HFFc6 (cell line): ENCODE measurements at places on chromosomes 3 and 15. TPM values are rescaled to one million over a fixed set of nuclear protein-coding genes. Genes with fewer than 3 reads are reported as not detected.

GRCh38 chr3:152857082-152857481 lies 22.2 kb downstream of the P2RY1 start:
- H3K27me3 ChIP-seq, result no peaks in the 10 kb centered on the region
- H3K4me3 ChIP-seq, result no peak overlapping the region
- no peak overlapping the region for H3K27ac ChIP-seq
- no peaks in the 10 kb centered on the region for H3K36me3 ChIP-seq

DNA sequence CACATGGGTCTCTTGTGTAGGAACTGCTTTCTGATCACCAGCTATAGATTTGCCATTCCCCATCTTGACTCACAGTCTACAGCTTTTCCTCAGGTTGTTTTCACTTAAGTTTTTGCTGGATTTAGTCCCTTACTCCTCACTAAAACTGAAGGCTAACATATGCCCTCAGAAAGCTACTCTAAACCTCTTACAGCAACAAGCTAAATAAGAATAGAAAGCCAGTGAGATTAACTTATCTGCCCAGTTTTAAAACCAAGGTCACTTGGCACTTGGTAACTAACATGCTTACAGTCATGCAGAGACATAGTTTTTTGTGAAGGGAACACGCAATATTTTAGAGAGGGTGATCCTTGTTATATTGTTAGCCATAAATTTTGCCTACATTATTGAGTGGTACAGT lies at the start of gene GUCA1C:
GUCA1C (minus strand) TSS at position 180 of the 400 bp plus-strand sequence; CDS start at position 63, 117 bp downstream.
- no peaks in the 10 kb centered on the region; the same call in 1 of the 2 replicates for H3K27me3 ChIP-seq
- H3K4me1 ChIP-seq, result no peaks in the 10 kb centered on the region
- H3K36me3 ChIP-seq, result no peaks in the 10 kb centered on the region
- no peak within 1 kb of the TSS for H3K27ac ChIP-seq

GRCh38 chr3:137116619-137117018 lies 158.8 kb downstream of the IL20RB start:
- no peaks in the 10 kb centered on the region for H3K36me3 ChIP-seq
- peaks cover 2% of the 10 kb centered on the region; the same call in 1 of the 2 replicates for H3K27me3 ChIP-seq
- DNase-seq, result no peak

- DNase-seq, result no peak
- H3K4me1 ChIP-seq, result peaks cover 13% of the 10 kb centered on the region
- no peak overlapping the region for H3K4me3 ChIP-seq
- peaks cover 4% of the 10 kb centered on the region; the same call in 1 of the 2 replicates for H3K27me3 ChIP-seq
- no peaks in the 10 kb centered on the region for H3K36me3 ChIP-seq
These were observed 545.4 kb upstream of the IL12A start for GRCh38 chr3:159443266-159443665.

- DNase-seq, result no peak
- no peak overlapping the region for H3K27ac ChIP-seq
- peaks cover 4% of the 10 kb centered on the region for H3K27me3 ChIP-seq
- no peak overlapping the region for H3K4me3 ChIP-seq
These were observed 57.1 kb downstream of the ERC2 start for GRCh38 chr3:56411166-56411565.

GRCh38 chr3:49876567-49876966 lies 6.9 kb upstream of the CAMKV start:
- no peaks in the 10 kb centered on the region for H3K36me3 ChIP-seq
- H3K4me3 ChIP-seq, result no peak overlapping the region
- no peak overlapping the region for H3K27ac ChIP-seq
- peaks cover 29% of the 10 kb centered on the region for H3K27me3 ChIP-seq
- no peak for DNase-seq
- no peaks in the 10 kb centered on the region for H3K4me1 ChIP-seq

DNA sequence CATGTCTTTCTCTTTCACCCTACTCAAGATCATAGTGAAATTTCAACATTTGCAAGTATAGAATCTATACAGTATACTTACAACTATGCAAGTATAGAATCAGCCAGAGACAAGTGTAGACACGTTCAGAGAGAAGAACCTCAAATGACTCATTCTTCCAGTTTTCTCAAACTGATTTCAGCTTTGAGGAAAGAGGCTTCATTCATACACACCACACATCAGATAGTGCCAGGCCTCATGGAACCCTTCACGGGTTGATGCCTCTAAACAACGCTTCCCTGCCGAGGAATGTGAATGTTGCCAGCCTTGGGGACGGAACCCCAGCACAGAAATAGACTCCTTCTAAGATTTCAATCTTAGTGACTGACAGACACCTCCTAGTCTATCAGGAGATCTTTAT lies 135.7 kb downstream of the FOXP1 start:
- peak overlapping the region; percentile 31; the same call in 1 of the 2 replicates for H3K27ac ChIP-seq
- H3K27me3 ChIP-seq, result no peaks in the 10 kb centered on the region; the same call in 1 of the 2 replicates
- H3K4me3 ChIP-seq, result no peak overlapping the region
- peaks cover 5% of the 10 kb centered on the region; the same call in 1 of the 2 replicates for H3K36me3 ChIP-seq
- H3K4me1 ChIP-seq, result peaks cover 67% of the 10 kb centered on the region
- DNase-seq, result no peak

- no peaks in the 10 kb centered on the region for H3K36me3 ChIP-seq
- no peak overlapping the region for H3K27ac ChIP-seq
- peaks cover 3% of the 10 kb centered on the region for H3K27me3 ChIP-seq
These were observed 18.9 kb upstream of the FEM1B start for GRCh38 chr15:68258692-68259091.

DNA sequence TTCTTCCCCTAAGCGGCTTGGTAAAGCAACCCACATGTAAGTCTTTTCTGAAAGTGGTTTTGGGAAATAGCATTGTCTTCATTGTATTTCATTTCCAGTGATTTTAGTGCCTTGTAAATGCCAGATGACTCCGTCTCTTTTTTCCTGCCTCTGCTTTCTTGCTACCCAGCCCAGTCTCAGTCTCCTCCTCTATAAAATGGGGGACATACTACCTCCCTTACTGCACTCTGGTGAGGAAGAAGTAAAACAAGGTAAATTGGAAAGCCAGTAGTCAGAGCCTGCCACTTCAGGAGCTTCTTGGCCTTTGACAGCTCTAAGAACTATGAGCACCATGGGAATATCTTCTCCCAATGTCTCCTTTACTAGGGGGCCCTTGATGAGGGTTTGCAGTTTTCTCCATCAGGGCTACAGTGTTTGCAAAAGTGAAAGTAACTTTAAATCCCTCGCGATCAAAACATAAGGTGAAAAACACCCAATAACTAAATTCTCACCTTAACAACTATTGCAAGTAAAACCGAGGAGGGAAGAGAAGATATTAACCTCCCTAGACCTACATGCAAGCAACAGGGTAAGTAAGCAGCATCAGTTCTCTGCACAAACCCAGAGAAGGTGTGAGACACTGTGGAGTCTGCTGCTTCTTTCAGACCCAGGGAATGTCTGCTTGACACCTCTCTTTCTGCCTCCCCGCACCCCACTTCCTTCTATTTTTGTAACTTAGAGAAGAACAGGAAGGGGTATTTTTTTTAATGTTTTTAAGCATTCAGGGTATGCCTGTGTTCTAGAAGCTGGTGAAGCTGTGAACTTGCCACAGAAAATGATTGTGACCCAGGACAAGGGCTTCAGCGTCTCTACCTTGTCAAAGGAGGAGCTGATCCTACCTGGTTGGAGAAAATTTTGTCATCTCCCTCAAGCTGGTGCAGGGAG lies 159.1 kb upstream of the EOMES start:
- peaks cover 10% of the 10 kb centered on the region for H3K27me3 ChIP-seq
- H3K27ac ChIP-seq, result no peak overlapping the region
- H3K4me3 ChIP-seq, result peak overlapping the region; percentile 64; the same call in 1 of the 2 replicates
- DNase-seq, result no peak

- no peak overlapping the region for H3K27ac ChIP-seq
- H3K27me3 ChIP-seq, result peaks cover 23% of the 10 kb centered on the region
- H3K4me1 ChIP-seq, result no peaks in the 10 kb centered on the region
- H3K36me3 ChIP-seq, result no peaks in the 10 kb centered on the region
- no peak for DNase-seq
These were observed 136.2 kb upstream of the ICE2 start for GRCh38 chr15:60614862-60615771.

GRCh38 chr15:90286678-90287077 lies 21.2 kb downstream of the NGRN start:
- no peaks in the 10 kb centered on the region for H3K36me3 ChIP-seq
- no peaks in the 10 kb centered on the region for H3K4me1 ChIP-seq
- H3K27ac ChIP-seq, result no peak overlapping the region

DNA sequence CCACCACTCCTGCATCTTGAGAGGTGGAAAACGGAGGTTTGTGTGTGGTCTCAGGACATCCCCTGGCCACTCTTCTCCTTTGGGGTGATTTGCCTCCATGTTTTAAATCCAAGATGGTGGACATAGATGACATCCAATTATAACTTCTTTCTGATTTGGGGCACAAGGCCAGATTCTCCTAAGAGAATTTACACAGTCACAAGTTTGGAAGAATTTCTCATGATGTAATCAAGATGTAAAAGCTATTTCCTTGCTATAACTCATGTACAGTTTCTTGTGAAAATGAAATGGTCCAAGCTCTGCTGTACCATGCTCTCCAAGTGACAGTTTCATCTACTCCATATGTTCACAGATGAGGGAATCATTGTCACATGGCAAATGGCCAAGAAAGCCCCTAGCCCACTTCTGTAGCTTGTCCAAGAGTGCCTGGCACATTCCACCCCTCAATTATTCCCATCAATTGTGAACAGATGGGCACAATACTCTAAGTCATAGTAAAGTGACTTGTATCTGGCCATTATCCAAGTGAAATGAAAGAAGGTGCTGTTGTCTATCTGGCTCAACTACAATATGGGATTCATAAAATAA lies 134.6 kb upstream of the ROPN1 start:
- no peaks in the 10 kb centered on the region for H3K36me3 ChIP-seq
- DNase-seq, result no peak

GRCh38 chr3:104715972-104716371 lies 650.7 kb upstream of the ALCAM start:
- H3K4me3 ChIP-seq, result no peak overlapping the region
- DNase-seq, result no peak
- no peak overlapping the region for H3K27ac ChIP-seq
- no peaks in the 10 kb centered on the region for H3K27me3 ChIP-seq
- H3K4me1 ChIP-seq, result peaks cover 7% of the 10 kb centered on the region; the same call in 1 of the 2 replicates

DNA sequence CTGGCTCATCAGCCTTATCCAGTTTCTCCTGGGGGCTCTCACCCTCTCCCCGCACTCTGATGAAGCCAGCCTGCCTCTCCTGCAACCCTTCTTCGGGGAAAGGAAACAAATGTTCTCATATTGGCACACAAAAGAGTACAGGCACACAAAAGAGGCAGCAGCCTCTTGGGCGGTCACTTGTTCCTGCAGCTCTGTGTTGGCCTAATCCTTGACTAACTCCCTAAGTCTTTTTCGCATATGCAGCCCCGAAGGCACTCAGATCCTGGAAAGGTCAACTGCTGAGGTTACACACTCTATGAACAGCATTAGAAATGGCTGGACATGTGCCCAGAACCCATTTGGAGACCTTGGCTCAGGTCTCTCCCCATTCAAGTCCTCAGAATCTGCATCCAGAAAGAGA lies 7.4 kb upstream of the CAMP start:
- H3K27me3 ChIP-seq, result peaks cover 32% of the 10 kb centered on the region
- H3K27ac ChIP-seq, result no peak overlapping the region
- no peak for DNase-seq
- no peak overlapping the region for H3K4me3 ChIP-seq
- H3K4me1 ChIP-seq, result no peaks in the 10 kb centered on the region; the same call in 1 of the 2 replicates
- no peaks in the 10 kb centered on the region for H3K36me3 ChIP-seq

- no peaks in the 10 kb centered on the region for H3K36me3 ChIP-seq
- H3K4me3 ChIP-seq, result no peak overlapping the region
- no peak overlapping the region for H3K27ac ChIP-seq
- DNase-seq, result no peak
These were observed 46.2 kb downstream of the C3orf38 start for GRCh38 chr3:88195951-88196434.

DNA sequence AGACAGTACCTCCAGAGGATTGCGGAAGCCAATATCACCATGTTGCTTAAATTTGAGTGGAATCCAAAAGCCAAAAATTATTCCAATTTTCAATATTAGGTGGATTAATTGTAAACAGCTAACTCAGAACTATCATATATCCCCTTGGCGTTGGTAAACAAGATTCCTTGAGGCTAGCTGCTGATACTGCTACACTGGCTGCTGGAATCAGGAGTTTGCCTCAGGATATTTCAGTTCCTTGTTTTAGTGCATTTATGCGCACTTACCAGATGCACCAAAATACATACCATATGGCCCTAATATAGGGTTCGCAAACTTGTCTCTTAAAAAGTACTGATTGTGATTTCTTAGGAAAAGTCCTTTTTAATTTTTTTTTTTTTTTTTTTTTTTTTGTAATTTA lies 605.2 kb upstream of the NAALADL2 start:
- H3K27ac ChIP-seq, result no peak overlapping the region
- peaks cover 2% of the 10 kb centered on the region; the same call in 1 of the 2 replicates for H3K27me3 ChIP-seq
- H3K4me3 ChIP-seq, result no peak overlapping the region
- no peaks in the 10 kb centered on the region for H3K4me1 ChIP-seq

GRCh38 chr15:28977377-28978010 lies 91.7 kb downstream of the APBA2 start:
- H3K27ac ChIP-seq, result peak overlapping the region; percentile 75
- H3K4me1 ChIP-seq, result peaks cover 29% of the 10 kb centered on the region

DNA sequence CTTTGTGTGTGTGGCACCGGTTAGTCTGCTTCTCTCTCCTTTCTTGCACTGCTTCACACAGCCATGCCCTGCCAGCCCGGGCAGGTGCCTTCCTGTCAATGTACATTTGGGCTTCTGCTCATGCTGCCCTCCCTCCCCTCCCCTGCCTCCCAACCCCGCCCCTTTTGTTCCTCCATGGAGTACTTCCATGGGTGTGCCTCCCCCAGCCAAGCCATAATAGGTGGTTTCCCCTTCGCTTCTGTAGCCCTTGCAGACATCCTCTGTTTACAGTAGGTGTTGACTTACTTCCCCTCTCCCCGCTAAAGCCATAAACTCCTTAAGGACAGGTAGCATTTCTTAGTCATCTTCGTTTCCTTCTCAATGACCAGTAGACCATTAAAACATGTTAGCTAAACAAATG lies 31.8 kb upstream of the CRTC3 start:
- H3K4me1 ChIP-seq, result no peaks in the 10 kb centered on the region
- no peak overlapping the region for H3K4me3 ChIP-seq
- no peak for DNase-seq
- H3K27me3 ChIP-seq, result peaks cover 3% of the 10 kb centered on the region

GRCh38 chr3:172173316-172174254 lies 134.2 kb downstream of the FNDC3B start:
- peaks cover 87% of the 10 kb centered on the region for H3K4me1 ChIP-seq
- H3K27ac ChIP-seq, result no peak overlapping the region; the same call in 1 of the 2 replicates
- no peak for DNase-seq
- no peak overlapping the region for H3K4me3 ChIP-seq
- H3K36me3 ChIP-seq, result peaks cover 8% of the 10 kb centered on the region
- H3K27me3 ChIP-seq, result no peaks in the 10 kb centered on the region; the same call in 1 of the 2 replicates

DNA sequence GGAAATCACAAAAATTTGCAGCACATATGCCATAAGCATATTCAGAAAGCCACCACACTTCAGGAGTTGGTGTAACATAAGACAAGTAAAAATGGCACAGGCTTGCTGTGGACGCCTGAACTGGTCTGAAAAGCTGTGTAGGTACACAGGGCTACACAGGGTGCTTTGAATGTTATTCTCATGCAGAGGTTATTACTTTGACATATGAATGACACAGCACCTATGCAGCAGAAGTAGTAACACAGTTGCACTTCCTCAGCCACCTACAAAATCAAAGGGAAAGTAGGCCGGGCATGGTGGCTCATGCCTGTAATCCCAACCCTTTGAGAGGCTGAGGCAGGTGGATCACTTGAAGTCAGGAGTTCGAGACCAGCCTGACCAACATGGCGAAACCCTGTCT lies 54.5 kb downstream of the OSBPL10 start:
- no peak overlapping the region for H3K4me3 ChIP-seq
- H3K36me3 ChIP-seq, result no peaks in the 10 kb centered on the region
- peaks cover 1% of the 10 kb centered on the region; the same call in 1 of the 2 replicates for H3K27me3 ChIP-seq
- no peak overlapping the region for H3K27ac ChIP-seq
- no peak for DNase-seq

SORD gene
- 14.1 to 17.4 TPM (median 15.8 TPM) in 3 replicates for total RNA-seq

CMTM8 gene
- not detected in 3 replicates for total RNA-seq

SLC15A2 gene
- 0.30 to 0.35 TPM in 2 of 3 replicates, not detected in the other for total RNA-seq

EFCC1 gene
- total RNA-seq, result not detected in 3 replicates

CEP70 gene
- total RNA-seq, result 11.1 to 18.9 TPM (median 11.6 TPM) in 3 replicates

CPNE4 gene
- not detected in 3 replicates for total RNA-seq

SI gene
- not detected in 2 replicates for total RNA-seq
